ENCODE measurements at places on chromosomes 12 and 14.

GRCh38 chr14:93132472-93133065 is 16.8 kb upstream of the ITPK1 start:
- no peak for DNase-seq

DNA sequence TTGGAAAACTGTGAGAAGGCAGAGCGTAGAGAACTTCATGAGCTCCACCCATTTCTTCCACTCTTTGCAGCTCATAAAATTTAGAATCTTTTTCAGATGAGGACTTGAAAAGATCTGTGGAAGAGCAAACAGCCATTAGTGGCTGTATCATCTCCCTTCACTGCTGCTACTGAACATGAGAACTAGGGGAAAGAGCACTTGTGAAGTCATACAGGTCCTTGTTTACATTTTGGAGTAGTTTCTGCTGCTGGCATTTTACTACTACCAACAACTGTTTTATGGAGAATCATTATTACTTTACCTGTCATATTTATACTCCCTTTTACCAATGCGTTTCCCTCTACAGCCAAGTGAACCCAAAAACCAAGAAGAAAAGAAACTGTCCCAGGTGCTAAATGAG is 41.0 kb downstream of the RPGRIP1 start:
- no peak for DNase-seq

DNA sequence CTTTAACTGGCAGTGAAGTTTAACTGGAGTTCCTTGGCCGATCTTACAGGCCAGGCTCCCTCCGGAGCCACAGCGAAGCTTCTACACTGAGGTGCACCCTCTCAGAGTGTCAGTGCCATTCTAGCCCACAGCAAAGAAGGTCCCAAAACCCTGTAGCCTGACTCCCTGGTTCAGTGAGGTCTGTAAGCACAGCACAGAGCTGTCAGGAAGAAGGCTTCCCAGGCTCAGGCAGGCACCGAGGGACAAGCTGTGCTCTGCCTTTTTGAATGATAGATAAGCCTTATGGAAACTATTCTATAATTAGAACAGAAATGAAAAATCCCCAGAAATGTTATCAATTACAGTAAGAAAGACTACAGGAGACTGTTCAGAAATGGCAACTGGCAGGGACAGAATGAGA is 40.2 kb downstream of the MOK start:
- DNase-seq, result no peak

GRCh38 chr12:93925585-93926205 is 222.7 kb upstream of the PLXNC1 start:
- DNase-seq, result no peak

DNA sequence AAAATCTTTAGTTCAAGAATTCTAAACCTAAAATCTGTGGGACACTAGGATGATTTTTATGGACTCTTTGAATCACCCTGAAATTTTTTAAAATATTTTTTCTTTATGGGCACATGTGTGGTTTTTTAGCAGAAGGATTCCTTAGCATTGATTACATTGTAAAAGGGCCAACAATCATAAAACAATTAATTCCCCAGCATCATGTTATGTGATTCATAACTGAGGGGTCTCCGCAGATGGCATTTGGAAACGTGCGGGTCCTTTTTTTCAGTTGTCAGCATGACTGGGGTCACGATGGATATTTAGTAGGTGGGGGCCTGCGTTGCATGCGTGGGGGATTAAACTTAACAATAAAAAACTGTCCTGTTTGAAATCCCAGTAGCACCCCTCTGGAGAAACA is 52.5 kb downstream of the NTF3 start:
- no peak for DNase-seq

DNA sequence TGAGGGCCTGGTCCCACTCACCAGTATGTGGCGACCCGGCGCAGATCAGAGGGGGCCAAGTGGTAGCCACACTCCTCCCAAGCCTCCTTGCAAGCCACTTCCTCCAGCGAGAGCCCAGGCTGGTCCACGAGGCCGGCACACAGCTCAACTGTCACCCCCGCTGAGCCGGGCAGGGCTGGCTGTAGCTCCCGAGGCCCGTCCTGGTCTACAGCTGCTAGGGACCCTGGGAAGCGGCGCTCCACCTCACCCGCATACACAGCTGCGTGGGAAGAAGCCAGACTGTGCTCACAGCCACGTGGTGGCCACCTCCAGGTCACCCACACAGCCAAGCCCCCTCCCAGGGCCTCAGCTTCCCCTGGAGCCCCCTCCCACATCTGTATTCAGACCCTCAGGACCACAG is 4.6 kb downstream of the NUDT14 start:
- no peak for DNase-seq

- no peak for DNase-seq
Measured at GRCh38 chr12:53222170-53222721, 9.8 kb downstream of the RARG start.

DNA sequence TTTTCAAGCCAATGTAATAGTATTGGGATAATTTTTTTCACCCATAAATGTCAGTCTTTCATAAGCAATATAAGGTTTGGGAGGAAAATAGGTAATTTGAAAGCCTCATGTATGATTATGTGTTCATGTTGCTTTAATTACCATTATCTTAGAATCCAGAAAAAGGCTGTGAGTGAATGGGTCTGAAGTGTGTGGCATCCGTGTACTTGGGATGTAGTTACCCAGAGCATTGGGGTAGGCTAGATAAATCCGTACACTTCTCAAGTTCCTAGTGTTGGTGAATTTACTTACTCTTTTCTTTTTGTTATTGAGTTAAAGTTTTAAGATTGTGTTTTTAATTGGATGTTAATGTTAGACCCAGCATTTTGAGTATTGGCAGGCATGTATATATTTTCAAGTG is 104.4 kb downstream of the FGD4 start:
- DNase-seq, result no peak

DNA sequence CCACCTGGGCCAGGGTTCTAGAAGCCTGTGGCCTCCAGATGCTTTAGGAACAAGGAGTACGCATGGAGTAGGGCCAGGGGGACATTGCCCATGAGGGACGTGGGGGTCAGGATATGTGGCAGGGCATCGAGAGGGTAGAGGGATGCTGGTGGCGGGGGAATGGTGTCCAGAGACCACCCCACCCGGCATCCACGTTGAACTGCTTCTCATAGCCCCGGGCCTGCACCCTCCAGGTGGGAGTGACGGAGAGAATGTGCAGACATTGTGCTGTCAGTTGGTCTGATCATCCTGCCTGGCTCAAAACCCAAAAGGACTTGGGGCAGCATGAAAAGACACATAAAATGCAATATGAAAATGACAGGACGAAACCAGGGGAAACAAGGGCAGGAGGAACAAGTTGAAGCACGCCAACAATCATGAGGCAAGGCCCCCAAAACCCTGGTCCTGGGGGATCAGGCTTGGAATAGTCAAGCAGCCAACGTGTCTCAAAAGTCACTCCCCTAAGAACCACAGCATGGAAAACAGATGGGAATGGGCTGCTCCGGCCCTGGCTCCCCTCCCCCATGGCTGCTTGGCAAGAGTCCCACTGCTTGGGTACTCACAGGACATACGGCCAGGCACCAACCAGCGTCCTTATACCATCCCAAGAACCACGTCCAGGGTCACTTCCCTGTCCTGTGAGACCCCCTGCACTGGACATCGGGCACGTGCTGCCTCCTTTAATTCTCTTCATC is 117.9 kb downstream of the DICER1 start:
- DNase-seq, result no peak

DNA sequence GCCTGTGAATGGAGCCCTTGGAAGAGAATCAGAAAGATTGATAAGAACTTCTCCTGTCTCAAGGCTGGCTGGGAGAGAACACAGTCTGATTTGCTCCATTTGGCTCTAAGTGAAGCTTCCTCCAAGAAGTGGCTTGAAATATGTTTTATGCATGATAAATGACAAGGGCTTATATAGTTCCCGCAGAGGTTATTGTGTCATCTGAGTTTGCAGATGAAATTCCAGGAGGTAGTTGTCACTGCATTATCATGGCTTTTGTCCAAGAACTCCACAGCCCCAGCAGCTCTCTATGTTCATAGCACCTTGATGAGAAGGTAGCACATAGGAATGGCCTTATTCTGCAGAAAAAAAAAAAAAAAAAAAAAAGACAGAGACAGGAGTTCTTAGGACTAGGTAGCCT is 108.5 kb downstream of the DACT1 start:
- no peak for DNase-seq

GRCh38 chr12:57738661-57739237 is at the start of gene AGAP2:
TSS of gene AGAP2 (minus strand) at chr12:57738742. CDS start at chr12:57738246, 496 bp downstream.
- DNase-seq, result no peak

- no peak for DNase-seq
Measured at GRCh38 chr12:103144278-103144677, 186.8 kb downstream of the ASCL1 start.

Measured in HFF-Myc (cell line).